Type B pancreatic cell (in vitro differentiated cells): ENCODE measurements at places on chromosomes 3 and 15.

GRCh38 chr15:85828874-85829273 is 34.1 kb upstream of the KLHL25 start:
- no peak for DNase-seq

DNA sequence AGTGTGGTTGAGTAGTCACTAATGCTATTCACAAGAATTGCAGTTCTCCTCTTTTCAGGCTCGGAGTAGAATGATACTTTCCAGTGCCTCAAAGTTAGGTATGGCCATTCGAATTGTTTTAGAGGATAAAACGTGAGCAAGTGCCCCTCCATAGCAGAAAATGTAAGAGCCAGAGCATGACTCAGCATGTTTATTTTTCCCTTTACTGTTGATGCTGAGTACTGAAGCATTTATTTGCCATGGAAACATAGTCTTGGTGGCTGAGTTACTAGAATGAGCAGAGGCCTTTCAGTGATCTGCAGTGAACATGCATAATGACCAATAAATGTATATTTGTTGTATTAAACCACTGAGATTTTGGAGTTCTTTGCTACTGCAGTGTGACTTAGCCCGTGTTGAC is 540.6 kb downstream of the NLGN1 start:
- DNase-seq = no peak

DNA sequence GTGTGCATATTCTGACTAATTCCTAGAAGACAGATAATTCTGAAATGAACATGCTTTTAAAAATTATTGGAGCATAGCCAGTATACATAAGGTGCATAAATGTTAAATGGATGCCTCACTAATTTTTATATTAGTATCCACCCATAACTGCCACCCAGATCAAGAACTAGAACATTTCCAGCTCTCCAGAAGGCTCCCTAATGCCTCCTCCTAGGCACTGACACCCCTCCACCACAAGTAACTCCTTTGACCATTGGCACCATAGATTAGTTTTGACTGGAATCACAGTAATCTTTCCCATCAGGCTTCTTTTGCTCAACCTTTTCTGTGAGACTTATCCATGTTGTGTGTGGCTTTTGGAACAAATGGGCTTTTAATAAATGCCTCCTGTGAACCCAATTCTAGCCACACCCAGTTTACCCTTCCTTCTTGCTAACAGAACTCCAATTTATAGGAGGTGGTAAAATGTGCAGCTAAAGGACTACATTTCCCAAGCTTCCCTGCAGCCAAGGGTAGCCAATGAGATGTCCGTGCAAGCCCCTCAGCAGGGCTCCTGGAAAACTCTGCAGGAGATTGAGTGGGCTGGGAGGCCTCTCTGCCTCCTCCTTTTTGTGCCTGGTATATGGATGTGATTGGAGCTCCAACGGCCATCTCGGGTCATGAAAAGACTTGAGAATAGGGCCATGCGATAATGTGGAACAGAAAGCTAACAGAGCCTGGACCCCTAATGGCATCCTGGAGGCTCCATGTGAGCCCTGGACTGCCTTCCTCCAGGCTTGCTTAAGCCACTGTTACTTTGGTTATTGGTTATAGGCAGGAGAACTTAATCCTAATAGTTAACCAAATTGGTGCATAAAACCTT is 322.6 kb upstream of the TLE3 start:
- no peak for DNase-seq

- no peak for DNase-seq
These were observed 6.8 kb downstream of the USP4 start for GRCh38 chr3:49333091-49333490.

DNA sequence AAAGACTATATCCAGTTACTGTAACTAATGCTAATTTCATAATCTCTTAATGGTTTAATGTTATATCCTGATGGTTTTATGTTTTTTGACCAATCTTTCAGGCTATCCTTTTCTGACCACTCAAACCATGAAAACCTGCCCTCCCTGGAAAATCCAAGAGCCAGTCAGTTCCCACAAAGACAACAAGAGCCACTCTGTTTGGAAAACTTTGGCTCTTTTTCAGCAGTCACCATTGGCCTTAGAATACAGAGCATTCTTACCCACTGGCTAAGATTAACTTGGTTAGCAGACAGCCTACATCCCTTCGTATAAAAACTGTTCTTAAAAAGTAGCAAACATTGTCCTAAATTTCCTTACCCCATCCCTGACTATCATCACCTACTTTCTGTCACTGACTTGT is 32.9 kb downstream of the ALCAM start:
- DNase-seq = no peak
